Thyroid gland (tissue), 4 donors: ENCODE measurements at places on chromosomes 2 and 18.

DNA sequence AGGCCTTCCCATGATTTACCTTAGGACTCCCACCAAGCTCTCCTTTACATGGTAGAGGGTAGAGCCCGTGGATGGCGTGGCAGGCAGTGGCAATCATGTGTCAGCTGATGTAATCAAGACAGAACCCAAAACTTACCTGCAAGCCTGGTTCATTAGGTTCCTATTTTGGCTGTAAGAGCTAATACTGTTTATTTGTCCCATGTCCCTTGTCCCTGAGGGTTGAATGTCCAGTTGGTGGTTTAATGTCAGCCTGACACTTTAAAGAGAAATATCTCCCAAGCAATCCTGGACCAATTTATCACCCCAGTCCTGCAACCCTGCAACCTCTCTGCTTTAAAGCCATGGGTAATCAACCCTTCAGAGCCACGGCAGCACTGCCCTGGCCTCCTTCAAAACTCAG is 6.0 kb upstream of the FABP1 start:
- H3K27ac ChIP-seq: no peak overlapping the region
- no peaks in the 10 kb centered on the region for H3K27me3 ChIP-seq
- no peaks in the 10 kb centered on the region for H3K36me3 ChIP-seq
- no peak overlapping the region for H3K4me3 ChIP-seq

- no peak overlapping the region for H3K4me3 ChIP-seq
- DNase-seq: peak; percentile 94
- H3K27me3 ChIP-seq: no peaks in the 10 kb centered on the region
- peaks cover 79% of the 10 kb centered on the region for H3K4me1 ChIP-seq
These were observed 43.3 kb upstream of the ZFP36L2 start for GRCh38 chr2:43269706-43270105.

DNA sequence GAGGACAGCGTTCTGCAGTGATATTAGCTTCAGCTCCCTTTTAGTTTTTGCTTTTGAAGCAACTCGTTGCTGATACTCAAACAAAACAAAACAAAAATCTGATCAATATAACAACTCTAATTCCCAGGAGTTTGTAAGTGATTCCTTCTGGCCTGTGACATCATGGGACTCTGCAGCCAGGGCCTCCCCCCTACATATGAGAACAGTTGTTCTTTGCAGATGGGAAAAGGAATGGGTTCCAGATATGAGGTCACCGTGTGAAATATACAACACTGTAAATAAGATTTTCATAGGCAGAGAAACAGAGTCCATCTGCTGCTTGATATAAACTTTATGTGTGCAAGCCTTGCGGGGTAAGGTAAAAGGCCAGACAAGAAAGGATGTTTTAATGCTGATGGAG is 56.7 kb downstream of the DIS3L2 start:
- no peak overlapping the region for H3K27ac ChIP-seq
- no peak for DNase-seq
- H3K27me3 ChIP-seq: no peaks in the 10 kb centered on the region
- H3K36me3 ChIP-seq: no peaks in the 10 kb centered on the region
- no peak overlapping the region for H3K4me3 ChIP-seq

GRCh38 chr18:76430636-76431035 is 64.4 kb downstream of the ZNF516 start:
- H3K27ac ChIP-seq: peak overlapping the region; percentile 58
- H3K4me1 ChIP-seq: peaks cover 38% of the 10 kb centered on the region
- H3K36me3 ChIP-seq: no peaks in the 10 kb centered on the region
- DNase-seq: no peak

- DNase-seq: no peak
- H3K36me3 ChIP-seq: no peaks in the 10 kb centered on the region
- no peaks in the 10 kb centered on the region for H3K4me1 ChIP-seq
- no peak overlapping the region for H3K4me3 ChIP-seq
These were observed 13.0 kb upstream of the SLC9A2 start for GRCh38 chr2:102606353-102606752.

- no peaks in the 10 kb centered on the region for H3K27me3 ChIP-seq
- no peak overlapping the region for H3K4me3 ChIP-seq
- no peaks in the 10 kb centered on the region for H3K36me3 ChIP-seq
- H3K27ac ChIP-seq: no peak overlapping the region
- peaks cover 6% of the 10 kb centered on the region for H3K4me1 ChIP-seq
These were observed 40.1 kb downstream of the AMER3 start for GRCh38 chr2:130795431-130795830.

DNA sequence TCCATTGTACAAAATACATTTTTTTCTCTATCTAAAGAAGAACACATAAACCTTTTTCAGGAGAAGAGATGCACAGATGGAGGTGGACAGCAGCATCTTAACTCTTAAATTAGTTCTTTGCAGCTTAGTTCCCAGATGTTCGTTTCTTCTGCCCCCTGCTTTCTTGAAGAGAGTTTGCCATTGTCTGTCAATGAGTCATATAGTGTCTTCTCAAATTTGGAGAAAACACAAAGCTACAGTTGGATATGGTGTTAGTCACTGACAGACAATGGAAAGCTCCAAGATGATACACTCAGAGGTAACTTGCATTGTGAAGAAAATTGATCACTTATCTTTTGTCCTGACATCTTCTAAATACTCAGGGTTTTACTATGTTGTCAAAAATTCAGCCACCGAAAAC is 48.8 kb upstream of the TMEFF2 start:
- no peak for DNase-seq
- H3K27ac ChIP-seq: no peak overlapping the region
- no peaks in the 10 kb centered on the region for H3K27me3 ChIP-seq
- no peaks in the 10 kb centered on the region for H3K4me1 ChIP-seq
